ENCODE measurements at places on chromosomes 5 and 9. TPM values are rescaled to one million over a fixed set of nuclear protein-coding genes. Genes with fewer than 3 reads are reported as not detected.
A peak's percentile ranks its signal among the peaks of the same experiment; 100 is the strongest.

GRCh38 chr5:116411101-116411571, 163.5 kb downstream of the SEMA6A start:
- DNase-seq = no peak

DNA sequence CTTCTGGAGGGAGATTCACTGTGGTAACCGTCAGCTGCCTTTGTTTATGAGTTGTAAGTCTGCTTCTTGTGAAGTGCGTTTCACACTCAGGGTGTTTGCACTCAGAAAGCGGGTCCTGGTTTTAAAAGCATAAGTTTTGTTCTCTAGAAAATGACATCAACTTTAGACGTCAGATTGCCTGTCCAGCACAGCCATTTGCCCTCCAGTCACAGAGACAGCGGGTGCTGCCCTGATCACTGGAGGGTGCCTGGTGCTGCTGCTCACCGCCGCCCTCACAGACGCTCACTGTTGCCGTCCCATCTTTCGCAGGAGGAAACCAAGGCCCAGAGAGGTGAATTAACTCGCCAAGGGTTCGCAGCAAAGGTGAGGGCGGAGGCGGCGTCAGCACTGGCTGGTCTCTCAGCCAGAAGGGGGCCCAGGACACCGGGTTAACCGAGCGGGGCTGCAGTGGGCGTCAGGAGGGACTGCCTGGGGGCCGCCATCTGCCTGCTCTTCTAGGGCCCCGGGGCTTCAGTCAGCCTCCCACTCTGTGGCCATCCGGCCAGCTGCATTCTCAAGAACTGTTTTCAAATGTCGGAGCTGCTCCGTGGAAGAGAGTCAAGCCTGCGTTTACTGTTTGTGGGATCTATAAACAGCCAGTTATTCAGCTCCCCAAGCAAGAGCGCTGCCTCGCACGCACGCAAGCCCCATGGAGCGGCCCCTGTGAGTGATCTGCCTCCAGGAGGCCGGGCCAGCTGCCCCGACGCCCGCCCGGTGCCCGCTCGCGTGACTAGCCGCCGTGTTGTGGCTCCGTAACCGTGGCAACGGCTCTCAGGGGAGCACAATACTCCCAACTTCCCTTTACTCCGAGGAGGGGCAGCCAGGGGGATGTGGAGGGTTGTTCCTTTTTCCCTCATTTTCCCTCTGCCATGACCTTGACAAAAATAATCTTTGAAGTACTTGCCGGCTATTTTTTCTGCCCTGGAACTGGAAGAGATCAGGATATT, 43.4 kb upstream of the EXOC3 start:
- DNase-seq = peak; percentile 96

DNA sequence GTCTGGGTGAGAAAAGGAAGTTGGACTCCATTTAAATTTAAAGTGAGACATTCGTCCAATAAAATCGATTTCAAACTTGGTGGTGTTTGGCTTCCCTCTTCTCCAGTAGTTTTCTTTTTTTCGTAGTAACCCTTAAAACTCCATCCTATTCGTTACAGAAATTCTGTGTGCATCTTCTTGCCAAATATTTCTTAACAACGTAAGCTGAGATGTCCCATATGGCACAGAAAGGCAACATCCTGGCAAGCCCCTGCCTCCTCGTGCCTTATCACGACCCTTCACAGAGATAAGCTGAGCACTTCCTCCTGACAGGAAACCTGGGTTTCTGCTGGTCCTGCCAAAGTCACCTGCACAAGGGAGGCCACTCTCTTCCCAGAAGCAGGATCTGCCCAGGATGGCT, 11.8 kb upstream of the ADAMTS2 start:
- DNase-seq = no peak

DNA sequence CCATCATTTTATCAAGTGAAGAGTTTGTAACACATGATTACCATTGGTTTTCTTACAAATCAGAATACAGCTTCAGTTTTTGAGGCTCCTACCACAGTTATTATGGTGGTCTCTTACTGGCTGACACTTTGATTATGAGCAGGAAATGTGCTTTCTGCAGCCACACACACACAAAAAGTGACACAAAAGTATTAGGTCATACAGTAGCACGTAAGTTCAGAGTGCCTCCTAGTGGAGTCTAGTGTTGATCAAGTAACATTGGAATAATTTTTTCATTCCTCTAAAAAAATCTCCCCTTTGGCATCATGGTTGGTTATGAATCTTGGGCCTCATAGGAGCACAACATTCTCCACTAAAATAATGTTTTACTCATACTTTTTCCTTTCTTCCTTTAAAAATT, 37.6 kb downstream of the PAM start:
- DNase-seq = no peak

DNA sequence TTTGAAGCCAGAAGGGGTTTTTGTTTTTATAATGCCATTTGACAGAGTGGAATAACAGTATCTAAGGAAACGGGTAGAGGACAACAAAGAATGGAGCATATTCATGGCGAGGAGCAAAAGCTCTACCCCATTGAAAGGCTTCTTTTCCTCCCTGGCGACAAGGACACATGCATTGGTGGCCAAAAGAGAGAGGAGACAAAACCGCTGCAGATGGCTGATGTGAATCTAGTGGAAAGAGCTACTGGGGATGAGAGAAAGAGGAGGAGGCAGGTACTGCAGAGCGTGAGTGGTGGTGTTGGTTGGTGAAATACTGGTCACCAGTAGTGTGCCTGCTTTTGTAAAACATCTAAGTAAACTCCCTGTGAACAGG, 491 bp downstream of the APC start:
- DNase-seq = no peak

GRCh38 chr5:95959888-95960666, 1.6 kb downstream of the ELL2 start:
- DNase-seq = no peak

GRCh38 chr9:126208216-126208758, 118.3 kb upstream of the MVB12B start:
- no peak for DNase-seq

DNA sequence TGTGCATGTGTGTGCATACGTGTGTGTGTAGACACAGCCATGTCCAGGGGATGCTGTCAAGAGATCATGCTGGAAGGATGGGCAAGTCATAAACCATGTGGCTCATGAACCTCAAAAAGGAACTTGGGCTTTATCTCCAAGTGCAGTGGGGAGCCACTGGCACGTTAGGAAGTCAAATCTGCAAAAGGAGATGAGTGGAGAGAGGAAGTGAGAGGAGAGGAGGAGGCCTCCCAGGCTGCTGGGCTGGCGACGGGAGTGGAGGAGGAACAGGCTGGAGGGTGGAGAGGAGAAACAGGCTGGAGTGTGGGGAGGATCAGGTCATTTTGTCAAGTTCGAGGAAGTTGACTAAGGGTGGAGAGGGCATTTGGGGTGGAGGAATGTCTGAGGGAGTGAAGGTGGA, 29.2 kb upstream of the TIFAB start:
- no peak for DNase-seq

Gene ZNF879
- 3.2 TPM for total RNA-seq

GRCh38 chr9:114991861-114992260, 61.5 kb upstream of the TNFSF8 start:
- no peak for DNase-seq

- DNase-seq = no peak
Measured at GRCh38 chr5:91159647-91160046, 223.5 kb downstream of the ARRDC3 start.

DNA sequence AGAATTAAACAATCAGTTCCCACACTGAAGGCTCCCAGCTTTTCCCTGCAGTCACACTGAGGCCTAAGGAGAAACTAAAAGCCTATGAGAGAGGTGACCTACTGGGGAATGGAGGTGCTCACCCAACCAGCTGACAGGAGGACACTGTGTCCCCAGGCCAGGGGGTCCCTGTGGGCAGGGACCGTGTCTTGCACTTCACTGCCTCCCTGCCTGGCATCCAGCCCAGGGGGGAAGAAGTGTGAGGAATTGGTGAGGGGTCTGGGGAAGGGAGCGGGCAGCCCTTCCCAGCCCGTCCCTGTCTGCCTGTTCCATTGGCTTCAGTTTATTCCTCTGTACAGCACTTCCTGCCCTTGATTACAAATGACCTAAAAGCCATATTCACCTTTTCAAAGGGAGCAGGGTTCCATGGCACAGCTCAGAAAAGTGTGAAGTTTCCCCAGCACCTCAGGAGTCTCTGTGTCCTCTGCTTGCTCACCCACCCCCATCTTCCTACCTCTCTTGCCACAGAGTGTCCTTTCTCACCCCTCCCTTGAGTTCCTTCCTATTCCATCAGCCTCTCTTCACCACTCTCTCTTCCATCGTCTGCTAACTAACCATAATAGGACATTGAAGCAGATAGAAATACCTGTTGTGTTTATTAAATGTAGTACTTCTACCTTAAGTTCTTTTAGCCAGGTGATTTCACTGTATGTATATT, 12.9 kb downstream of the OTULINL start:
- no peak for DNase-seq

- no peak for DNase-seq
Measured at GRCh38 chr5:172691886-172692285, 50.8 kb downstream of the NEURL1B start.

Gene SREK1
- 56.1 TPM for total RNA-seq

DNA sequence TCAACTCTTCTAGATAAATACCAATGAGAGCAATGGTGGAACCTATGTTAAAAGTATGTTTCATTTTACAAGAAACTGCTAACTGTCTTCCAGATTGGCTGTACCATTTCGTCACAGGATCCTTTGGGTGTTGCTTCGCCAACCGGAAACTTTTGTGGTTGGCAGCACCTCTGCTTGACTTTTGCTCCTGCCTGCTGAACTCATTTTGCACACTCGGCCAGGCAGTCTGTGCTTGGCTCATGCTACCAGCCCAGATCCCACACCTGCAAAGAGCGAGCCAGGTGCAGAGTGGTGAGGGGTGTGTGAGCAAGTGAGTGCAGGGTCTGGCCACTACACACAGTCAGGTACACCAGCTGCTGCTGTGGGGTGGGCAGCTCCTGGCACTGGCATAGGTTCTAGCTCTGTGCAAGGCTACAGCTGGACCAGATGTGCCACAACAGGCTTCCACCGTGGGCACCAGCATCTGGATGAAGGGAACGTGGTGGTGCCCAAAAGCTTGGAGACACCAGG, 422.3 kb downstream of the PRR16 start:
- no peak for DNase-seq

GRCh38 chr9:116322521-116322920, 168.9 kb downstream of the PAPPA start:
- no peak for DNase-seq

DNA sequence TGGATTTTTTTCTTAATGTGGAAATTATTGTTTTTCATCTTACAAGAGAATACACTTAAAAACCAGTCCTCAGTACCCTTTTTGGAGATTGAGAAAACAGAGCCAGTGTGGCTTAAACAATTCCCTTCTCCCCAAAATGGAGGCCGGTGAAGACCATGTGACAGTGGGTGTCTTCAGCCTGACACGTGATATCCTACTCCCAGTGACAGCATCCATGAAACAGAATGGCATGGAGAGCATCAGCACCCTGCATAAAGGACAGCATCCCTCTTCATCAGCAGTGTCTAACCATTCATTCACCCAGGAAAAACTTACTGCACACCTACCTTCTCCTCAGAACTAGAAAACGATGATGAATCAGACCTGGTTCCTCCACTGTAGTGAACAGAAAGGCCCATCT, 103.4 kb upstream of the RAI14 start:
- no peak for DNase-seq

Gene PHYHD1
- 11.4 TPM for total RNA-seq

GRCh38 chr9:12859704-12860251, 85.0 kb downstream of the LURAP1L start:
- DNase-seq = no peak

Gene CDH18
- 0.60 TPM for total RNA-seq

Gene DND1
- total RNA-seq = 0.56 TPM

DNA sequence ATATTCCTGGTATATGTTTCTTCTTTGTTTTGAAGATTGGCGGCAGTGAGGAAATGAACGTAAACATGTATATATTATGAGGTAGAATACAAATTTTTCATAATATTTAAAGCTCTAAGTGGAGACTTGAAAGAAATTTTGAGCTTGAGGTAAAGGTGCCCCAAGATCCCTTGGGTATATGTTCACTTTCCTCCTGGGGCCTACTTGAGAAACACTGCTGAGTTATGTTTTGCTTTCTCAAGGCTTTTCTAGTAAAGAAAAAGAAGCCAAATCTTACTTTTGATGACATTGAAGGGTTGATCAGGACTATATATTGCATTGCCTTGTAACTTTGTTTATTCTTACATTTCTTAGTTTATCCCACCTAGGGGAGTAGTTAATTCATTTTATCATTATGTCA, 30.7 kb downstream of the AP3S1 start:
- DNase-seq = no peak

Gene MYOT
- 3.1 TPM for total RNA-seq

Gene TPD52L3
- not detected for total RNA-seq

GRCh38 chr9:88530051-88530450, 4.9 kb upstream of the NXNL2 start:
- peak; percentile 20 for DNase-seq

Gene MYMK
- total RNA-seq = not detected

Gene TRIM36
- 0.37 TPM for total RNA-seq

Gene FSD1L
- total RNA-seq = 5.5 TPM

GRCh38 chr5:67234671-67235176, 38.1 kb upstream of the CD180 start:
- no peak for DNase-seq

GRCh38 chr9:137042751-137043727, 2.9 kb downstream of the NPDC1 start:
- no peak for DNase-seq

Gene GMCL2
- total RNA-seq = not detected

DNA sequence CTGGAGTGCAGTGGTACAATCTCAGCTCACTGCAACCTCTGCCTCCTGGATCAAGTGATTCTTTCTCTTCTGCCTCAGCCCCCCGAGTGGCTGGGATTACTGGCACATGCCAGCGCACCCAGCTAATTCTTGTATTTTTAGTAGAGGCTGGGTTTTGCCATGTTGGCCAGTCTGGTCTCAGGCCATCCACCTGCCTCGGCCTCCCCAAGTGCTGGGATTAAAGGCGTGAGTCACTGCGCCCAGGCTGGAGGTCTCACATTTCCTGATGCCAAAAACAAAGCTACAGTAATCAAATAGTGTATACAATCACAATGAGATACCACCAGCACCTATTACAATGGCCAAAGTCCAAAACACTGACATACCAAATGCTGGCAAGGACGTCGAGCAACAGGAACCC, 51.1 kb downstream of the TTLL11 start:
- DNase-seq = no peak

GRCh38 chr5:101977729-101978345, 318.2 kb downstream of the SLCO4C1 start:
- DNase-seq = no peak

GRCh38 chr9:121651008-121651294, 483 bp upstream of the DAB2IP start:
- DNase-seq = no peak

DNA sequence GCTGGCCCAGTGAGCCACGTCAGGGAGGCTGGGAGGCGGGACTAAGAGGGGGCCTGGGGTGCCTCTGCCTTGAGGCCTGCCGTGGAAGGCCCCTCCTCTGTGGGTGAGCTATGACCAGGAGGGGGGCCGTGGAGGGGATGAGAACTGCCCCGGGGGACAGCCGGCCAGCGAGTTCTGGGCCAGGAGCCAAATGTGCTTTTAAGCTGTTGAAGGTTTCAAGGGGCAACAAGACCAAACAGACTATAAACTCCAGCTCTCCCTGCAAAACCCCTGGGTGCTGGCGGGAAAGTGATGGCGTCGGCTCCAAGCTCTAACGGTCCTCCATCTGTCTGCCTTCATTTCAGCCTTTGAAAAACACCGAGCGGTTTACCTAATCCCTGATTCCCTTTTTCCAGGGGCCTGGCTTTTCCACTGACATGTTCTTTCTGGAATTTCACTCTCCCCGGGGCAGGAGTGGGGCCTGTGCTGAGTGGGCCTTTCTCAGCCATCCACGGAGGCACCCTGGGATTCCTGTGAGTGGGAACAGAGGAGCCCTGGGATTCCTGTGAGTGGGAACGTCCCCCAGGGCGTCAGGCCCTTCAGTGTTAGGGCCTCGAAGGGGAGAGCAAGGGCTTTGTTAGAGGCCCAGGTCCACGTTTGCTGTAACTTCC, 65.6 kb downstream of the COL5A1 start:
- peak; percentile 95 for DNase-seq
